Camera-type eye (tissue), 1 donor: ENCODE measurements at places on chromosomes 16 and 17. TPM values are rescaled to one million over a fixed set of nuclear protein-coding genes. Genes with fewer than 3 reads are reported as not detected.

CLDN7 gene
- total RNA-seq = 14.3 TPM

CCL11 gene
- total RNA-seq = not detected

YWHAE gene
- 1,088 TPM for total RNA-seq

CPHXL2 gene
- total RNA-seq = not detected

MIS12 gene
- 30.3 TPM for total RNA-seq

SLC6A4 gene
- total RNA-seq = 2.4 TPM

PDE6G gene
- 6.4 TPM for total RNA-seq

NXPH3 gene
- total RNA-seq = 6.5 TPM

KRTAP1-1 gene
- total RNA-seq = not detected

LSM12 gene
- total RNA-seq = 23.1 TPM

KRT40 gene
- 1.4 TPM for total RNA-seq

NAGS gene
- 0.88 TPM for total RNA-seq

UMOD gene
- not detected for total RNA-seq

ITGAL gene
- total RNA-seq = 3.8 TPM

DPEP3 gene
- total RNA-seq = not detected

OR3A2 gene
- total RNA-seq = 0.38 TPM

SEPTIN1 gene
- total RNA-seq = 0.44 TPM

SOX9 gene
- total RNA-seq = 83.6 TPM
